ENCODE measurements at places on chromosomes 6 and 20. TPM values are rescaled to one million over a fixed set of nuclear protein-coding genes. Genes with fewer than 3 reads are reported as not detected.

Gene UBD
- 0.32 TPM for total RNA-seq

Gene CTAGE9
- total RNA-seq = 0.21 TPM

Gene ZKSCAN3
- total RNA-seq = 2.2 TPM

Gene ZNF451
- 46.8 TPM for total RNA-seq

DNA sequence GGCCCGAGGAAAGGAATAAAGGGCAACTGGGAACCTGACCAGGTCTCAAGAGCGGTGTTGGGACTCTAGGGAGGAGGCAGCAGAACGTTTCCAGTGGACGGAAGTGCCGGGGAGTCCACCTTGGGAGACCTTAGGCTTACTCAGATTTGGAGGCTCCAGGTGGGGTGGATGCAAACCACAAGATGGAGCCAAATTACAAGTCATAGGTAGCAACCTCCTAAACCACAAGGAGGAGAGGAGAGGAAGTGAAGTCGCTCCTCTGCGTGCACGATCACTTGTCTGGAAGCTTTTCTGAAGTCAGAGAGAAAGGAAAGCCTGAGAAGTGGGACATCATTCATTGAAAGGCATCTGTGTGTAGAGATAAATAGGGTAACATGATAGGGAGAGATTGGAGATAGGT, 9.3 kb downstream of the HLA-DOA start:
- DNase-seq = peak; percentile 45

GRCh38 chr6:76441875-76442274, 369.4 kb upstream of the IMPG1 start:
- no peak for DNase-seq

GRCh38 chr6:139722530-139722929, 348.1 kb upstream of the CITED2 start:
- no peak for DNase-seq

DNA sequence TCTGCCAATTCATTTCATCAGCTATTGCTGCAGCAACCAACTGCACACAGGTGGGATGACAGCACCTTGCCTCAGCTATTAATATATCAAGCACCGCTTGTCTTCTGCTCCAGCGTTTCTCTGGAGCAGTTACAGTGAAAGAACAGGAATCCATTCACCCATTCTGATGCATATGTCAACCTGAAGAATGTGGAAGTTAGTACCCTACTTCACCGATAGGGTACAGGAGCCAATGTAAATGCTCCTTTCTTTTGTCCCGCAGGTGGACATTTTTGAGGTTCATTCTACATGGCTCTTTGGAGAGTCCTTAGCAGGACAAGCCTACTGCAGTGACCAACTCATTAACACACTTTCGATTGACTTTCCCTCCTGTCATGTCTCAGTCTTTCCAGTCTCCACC, 139.9 kb upstream of the PRND start:
- no peak for DNase-seq

GRCh38 chr20:24851346-24852019, 97.6 kb upstream of the CST7 start:
- DNase-seq = no peak

GRCh38 chr20:50874758-50875665, 56.2 kb downstream of the ADNP start:
- no peak for DNase-seq

DNA sequence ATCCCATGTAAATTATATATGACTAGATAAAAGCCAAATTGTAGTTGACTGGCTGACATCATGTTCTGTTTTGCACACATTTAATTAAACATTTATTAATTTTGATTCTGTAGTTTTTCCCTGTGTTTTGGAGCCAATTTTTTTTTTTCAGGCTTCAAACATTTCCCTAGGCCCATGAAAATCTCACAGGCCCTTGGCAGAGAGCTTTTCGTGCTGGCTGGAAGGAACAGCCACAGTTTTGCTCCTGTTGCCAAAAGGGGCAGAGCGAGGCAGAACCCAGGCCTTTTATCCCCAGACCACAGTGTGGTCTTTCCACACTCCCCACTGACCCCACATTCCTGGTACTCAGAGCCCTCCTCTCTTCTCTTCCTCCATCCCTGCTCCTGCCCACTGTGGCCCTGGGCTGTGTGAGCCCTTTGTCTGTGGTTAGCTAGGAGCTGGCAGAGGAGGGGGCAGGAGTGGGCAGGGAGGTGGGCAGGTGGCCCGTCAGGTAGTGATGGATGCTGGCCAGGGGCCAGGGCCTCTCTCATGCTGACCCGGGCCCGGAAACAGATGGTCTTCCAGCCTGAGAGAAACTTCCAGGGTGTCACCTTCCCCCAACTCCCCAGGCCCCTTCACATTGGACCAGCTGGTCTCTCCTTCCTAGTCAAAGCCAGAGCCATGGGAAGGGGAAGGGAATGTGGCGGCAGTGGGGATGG, 19.4 kb upstream of the CCM2L start:
- DNase-seq = no peak

- peak; percentile 66 for DNase-seq
Measured at GRCh38 chr6:166244353-166245045, 63.7 kb downstream of the PRR18 start.

DNA sequence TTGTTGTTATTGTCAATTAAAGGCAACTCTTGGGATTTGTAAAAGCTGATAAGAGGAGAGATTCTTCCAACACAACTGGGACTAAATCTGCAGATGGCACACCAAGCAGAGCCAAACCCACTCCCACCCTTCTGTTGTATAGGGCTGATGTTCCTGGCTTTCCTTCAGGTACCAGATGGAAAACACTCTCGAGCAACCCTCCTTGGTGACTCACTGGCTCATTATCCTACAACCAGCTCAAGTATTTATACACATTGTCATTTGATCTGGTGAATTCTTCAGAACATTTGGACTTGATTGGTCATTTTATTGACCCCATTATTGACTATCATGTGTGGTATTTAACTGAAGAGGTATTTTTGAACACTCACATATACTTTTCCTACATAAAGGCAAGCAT, 190.3 kb upstream of the PCSK2 start:
- no peak for DNase-seq

DNA sequence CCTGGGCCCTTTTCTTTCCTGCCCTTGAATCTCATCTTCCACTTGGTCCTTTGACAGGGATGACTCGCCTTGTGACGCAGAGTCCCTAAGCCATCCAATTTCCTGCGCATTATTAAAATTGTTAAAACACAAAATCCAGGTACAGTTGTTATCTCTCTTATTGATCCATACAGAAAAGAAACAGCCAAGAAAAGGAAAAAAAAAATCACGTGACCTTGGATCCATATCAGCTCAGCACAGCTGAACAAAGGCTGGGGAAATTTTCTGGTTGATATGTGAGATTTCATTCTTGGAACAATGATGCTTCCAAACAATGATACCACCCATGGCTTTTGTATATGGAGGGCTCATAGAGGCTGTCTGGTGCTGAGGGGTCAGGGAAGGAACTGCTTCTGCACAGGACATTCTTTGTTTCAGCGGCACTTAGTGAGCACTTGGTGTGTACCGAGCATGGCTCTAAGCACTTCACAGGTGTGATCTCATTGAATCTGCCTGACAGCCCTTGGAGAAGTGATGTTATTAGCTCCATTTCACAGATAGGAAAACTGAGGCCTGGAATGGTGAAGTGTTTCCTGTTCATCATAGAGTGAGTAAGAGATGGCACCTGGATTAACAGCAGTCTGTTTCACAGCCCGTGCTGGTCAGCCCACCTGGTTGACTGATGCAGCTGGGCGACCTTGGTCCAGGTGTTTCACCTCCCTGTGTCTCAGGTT, 155.0 kb upstream of the SULF2 start:
- DNase-seq = no peak
